ENCODE measurements at places on chromosomes 1 and 21.

DNA sequence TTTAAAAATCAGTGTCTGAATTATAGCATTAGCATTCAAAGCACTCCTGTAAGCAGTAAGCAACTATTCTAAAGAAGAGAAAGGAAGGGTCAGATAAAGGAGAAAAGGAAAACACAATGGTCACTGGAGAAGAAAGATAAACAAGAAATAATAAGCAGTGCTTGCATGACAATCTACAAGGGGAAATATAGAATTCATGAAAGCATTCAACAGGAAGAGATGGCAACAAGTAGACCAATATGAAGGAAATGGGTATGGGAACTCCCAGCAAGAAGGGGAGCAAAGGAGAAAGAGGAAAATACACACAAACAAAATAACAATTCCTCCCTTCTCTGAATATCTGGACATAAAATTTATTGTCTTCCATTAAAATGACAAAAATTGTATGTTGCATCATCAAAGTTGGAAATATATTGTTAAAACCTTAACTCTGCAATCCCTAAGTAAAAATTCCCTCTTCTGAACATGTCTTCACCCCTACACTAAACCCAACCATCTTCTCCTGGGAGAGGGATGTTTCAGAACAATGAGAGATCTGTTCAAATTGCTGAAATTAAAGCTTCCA, 206.3 kb upstream of the SAMSN1 start:
- no peak for DNase-seq

DNA sequence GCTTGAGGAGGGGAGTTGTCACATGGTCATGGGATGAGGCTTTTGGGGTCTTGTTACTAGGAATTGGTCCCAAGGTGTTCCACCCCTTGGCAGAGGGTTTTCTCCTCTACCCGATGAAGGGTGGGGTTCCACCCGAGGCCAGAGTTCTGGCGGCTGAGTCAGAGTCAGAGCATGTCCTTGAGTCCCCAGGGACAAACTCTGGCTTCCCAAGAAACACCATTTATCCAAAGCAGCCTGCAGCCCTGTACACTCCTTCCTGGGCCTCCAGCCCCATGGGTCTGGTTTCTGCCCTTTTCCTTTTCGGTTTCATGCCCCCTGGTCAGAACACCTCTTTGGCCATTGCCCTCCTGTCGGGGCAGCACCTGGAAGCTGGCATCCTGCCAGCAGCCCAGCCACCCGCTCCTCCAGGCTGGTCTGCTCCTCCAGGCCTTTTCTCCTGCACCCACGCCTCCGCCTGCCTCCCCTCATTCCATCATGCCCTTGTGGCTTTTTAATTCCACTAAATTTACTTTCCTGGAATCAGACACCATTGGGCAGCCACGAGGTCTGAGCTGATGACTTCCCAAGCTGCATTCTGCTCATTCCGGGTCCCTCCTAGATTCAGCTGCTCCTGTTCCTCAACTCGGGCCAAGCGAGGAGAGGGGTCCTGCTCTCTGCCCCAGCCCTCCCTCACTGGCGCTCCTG, 301.7 kb upstream of the VAMP3 start:
- DNase-seq = peak; percentile 72

- DNase-seq = no peak
Measured at GRCh38 chr1:47388030-47388890, 27.8 kb upstream of the FOXE3 start.

- no peak for DNase-seq
Measured at GRCh38 chr1:109170035-109170764, 43.5 kb upstream of the SARS1 start.

GRCh38 chr1:173114346-173114745, 63.6 kb upstream of the TNFSF18 start:
- DNase-seq = no peak

GRCh38 chr1:155773221-155773620, 83.8 kb downstream of the GON4L start:
- no peak for DNase-seq

DNA sequence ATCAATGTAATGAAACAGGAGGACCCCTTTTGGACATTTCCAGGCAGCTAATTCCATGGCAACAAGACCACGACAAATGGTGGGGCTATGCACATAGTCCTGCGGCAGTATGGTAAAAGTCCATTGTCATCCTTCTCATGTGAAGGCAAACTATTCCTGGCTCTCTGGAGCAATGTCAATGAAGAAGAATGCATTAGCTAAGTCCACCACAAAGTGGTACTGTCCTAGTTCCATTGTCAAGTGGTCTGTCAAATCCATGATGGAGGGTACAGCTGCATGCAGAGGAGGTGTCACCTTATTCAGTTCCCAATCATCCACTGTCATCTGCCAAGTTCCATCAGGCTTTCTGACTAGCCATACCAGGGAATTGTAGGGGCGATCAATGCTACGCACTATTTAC, 110.1 kb downstream of the GDAP2 start:
- no peak for DNase-seq

GRCh38 chr1:170310014-170310405, 164.3 kb downstream of the NTMT2 start:
- no peak for DNase-seq

DNA sequence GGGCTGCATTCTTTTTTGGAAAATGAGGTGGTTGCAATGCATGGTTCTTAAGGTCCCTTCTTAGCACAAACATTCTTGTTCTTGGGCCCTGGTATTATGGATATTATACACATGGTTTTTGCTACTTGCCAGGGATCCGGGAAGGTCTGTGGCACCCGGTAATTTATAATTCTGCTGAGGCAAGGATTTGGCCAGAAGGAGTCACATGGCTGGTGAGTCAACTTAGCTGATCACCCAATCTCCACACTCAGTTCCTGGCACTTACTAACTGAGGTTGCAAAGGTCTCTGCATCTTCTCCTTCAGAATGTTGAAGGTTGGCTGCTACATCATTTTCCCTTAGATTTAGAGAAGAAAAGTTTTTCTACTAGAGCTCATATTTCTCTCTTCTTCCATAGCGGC, 112.5 kb downstream of the ROR1 start:
- DNase-seq = no peak

GRCh38 chr1:21005466-21006239, 171.0 kb downstream of the EIF4G3 start:
- DNase-seq = no peak
